ENCODE measurements at places on chromosomes 1 and 21. TPM values are rescaled to one million over a fixed set of nuclear protein-coding genes. Genes with fewer than 3 reads are reported as not detected.

The ZNF683 gene
- polyA plus RNA-seq, result 0.19 TPM

The IQGAP3 gene
- 0.32 TPM for polyA plus RNA-seq

GRCh38 chr21:45454926-45455673 is 50.1 kb downstream of the COL18A1 start:
- no peak for DNase-seq

- DNase-seq, result no peak
Measured at GRCh38 chr1:165416876-165417275, 28.1 kb downstream of the RXRG start.

The TRIM58 gene
- 0.43 TPM for polyA plus RNA-seq

DNA sequence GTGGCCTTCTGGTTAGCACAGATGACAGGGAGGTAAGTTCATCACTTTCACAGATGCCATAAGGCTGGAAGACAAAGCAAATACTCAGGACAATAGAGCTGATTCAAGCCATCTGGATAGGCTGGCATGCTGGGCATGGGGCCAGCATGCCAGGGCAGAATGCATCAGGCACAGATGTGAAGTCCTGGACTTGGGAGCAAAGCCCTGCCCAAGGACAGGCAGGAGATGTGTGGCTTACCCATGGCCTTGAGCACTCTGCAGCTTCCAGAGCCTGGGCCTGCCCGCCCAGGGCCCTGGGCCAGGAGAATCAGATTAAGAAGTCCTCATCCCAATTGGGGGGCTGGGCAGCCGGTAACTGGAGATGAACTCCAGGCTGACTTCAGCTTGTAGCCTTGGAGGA is 135.7 kb upstream of the ZC3H12A start:
- DNase-seq, result no peak

The RBBP5 gene
- polyA plus RNA-seq, result 7.9 TPM

- no peak for DNase-seq
Measured at GRCh38 chr1:63929106-63929478, 155.3 kb downstream of the ROR1 start.

- no peak for DNase-seq
Measured at GRCh38 chr1:170556917-170557316, 25.0 kb downstream of the GORAB start.
